Right renal cortex interstitium (tissue), 3 donors: ENCODE measurements at places on chromosomes 3 and 15. TPM values are rescaled to one million over a fixed set of nuclear protein-coding genes. Genes with fewer than 3 reads are reported as not detected.

DNA sequence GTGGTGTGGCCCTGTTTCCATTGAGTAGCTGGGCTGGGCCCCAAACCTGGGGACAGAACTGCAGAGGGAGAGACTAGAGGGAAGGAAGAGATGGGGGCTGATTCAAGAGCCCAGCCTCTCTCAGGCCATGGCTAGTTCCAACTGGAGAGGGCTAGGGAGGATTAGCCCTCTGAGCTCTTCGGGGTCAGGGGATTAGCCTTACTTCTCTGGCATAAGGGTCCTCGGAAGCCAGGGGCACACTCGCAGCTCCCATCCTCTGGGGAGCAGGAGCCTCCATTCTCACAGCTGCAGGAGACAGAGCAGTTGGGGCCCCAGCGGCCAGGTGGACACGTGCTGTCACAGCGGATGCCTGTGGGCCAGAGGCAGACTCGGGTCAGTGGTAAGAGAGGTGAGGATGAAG lies 53.3 kb downstream of the RAB11A start:
- DNase-seq: no peak

Gene MITF
- 47.7 TPM for polyA plus RNA-seq

Gene FOXL2
- polyA plus RNA-seq: not detected

DNA sequence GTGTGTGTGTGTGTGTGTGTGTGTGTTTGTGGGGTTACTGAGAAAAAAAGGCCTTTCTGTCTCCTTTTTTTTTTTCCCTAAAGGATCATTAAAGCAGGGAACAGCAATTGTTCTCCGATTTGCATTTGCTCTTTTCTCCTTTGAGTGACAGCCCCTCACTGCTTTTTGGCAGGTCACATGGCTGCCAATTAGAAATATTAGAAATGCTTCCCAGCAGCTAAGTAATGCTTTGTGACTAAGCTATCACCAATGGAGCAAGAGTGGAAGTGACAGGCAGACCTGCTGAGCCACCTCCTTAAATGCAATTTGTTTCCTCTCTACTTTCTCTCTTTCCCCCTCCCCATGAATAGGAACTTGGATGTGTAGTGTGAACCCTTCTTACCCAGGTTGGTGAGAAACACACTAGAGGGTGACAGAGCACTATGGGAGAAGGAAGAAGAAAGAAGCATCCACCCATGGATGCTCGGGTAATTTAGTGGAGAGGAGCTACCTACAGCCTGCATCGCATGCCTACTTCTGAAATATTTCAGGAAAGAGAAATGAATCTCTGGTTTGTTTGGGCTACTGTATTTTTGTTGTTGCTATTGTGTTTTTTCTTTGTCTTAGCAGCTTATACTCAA lies 165.2 kb upstream of the PDZRN3 start:
- no peak for DNase-seq

DNA sequence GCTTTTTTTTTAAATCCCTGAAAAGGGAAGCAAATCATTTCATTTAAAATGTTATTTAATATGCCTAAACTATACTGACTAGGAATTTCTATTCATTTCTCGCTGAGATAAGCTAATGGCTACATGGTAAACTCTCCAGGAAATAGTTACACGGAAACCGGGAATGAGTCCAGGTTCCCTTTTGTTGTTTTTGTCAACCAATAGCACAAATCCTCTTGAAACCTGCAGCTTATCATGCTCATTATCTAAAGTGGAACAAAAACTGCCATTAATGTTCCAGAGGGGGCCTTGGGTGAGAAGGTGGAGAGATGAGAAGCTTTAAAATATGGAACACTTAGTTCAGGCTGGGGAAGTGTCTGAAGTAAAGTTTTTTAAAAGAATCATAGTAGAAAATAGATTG lies 113.5 kb upstream of the ALCAM start:
- no peak for DNase-seq

DNA sequence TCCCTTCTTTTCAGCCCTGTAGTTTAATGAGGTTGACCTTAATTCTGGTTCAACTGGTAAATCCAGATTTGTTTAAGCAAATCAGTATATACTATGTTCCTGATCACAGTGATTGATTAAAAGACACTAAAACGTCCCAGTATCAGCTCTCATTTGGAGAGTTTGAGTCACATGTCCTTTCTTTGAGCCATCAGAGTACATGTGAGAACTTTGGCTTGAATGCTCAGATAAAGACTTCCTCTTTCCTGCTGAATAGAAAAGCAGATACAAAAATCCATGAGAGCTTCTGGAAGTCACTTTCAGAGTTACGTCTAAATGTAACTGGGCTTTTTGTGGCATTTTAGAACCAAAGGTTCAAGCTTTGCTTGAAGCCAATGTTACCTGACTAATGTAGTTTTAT lies 341.8 kb upstream of the SATB1 start:
- no peak for DNase-seq

DNA sequence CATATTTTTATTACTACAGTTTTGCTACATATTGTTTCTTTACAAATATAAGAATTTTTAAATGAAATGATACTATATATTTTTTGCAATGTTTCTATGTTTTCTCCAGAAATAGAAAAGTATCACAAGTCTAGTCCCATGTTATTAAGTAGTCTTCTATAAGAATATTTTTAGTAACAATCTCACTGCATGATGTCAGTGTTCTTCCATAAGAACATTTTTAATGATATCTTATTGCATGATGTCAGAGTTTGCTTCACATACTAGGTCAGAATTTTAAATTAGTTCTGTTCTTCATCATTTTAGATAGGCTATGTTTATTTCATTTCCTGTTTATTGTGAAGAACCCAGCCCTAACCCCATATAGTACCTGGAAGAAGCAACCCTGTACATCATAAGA lies 265.3 kb upstream of the IL12A start:
- DNase-seq: no peak

- no peak for DNase-seq
Measured at GRCh38 chr3:1623896-1624295, 474.8 kb upstream of the CNTN4 start.
